ENCODE measurements at places on chromosomes 13 and 19. TPM values are rescaled to one million over a fixed set of nuclear protein-coding genes. Genes with fewer than 3 reads are reported as not detected.

Gene ZNRF4
- total RNA-seq, result not detected

DNA sequence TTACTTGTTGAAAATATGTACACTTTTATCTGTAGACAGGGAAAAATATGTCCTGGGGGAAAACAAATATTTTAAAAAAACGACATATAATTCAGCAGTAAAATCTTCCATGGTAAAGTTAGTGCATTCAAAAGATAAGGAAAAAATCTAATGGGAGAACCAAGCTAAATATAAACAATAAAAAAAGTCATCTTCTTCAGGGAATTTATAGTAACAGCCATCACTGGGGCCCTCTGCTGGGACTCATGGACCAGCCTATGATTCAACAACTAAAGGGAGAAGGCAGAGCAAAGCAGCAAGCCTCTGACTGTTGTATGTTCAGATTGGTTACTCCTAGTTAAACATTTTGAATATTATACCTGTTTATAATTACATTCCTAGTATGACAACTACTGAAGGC is 93.0 kb downstream of the ITGBL1 start:
- DNase-seq, result no peak

DNA sequence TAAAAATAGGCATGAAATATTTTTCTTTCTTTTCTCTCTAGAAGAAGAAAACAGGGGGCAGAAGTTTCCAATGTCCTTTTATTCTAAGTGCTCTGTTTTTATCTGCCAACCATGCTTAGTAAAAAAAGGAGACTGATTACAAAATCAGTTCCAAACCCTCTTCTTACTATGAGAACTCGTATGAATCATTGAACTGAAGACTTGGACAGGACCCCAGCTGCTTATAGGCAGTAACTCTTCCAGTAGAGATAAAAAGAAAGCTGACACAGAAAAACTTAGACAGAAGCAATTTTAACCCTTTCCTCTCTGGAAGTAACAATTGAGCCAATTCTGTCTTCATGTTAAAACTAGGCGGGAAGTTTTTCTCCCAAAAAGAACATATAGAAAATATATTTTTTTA is 24.5 kb upstream of the FREM2 start:
- no peak for DNase-seq

Gene RAX2
- total RNA-seq, result not detected

Gene ZNF497
- total RNA-seq, result 1.5 TPM
